ENCODE measurements at places on chromosomes 6 and 20. TPM values are rescaled to one million over a fixed set of nuclear protein-coding genes. Genes with fewer than 3 reads are reported as not detected.

CGA gene
- total RNA-seq, result not detected

MTG2 gene
- total RNA-seq, result 19.3 TPM

TBXT gene
- not detected for total RNA-seq

ADGRF5 gene
- 1.1 TPM for total RNA-seq

WFDC5 gene
- not detected for total RNA-seq

PI3 gene
- not detected for total RNA-seq

SAPCD1 gene
- 1.9 TPM for total RNA-seq

TAF8 gene
- 12.1 TPM for total RNA-seq

SHLD1 gene
- 2.5 TPM for total RNA-seq

PACRG gene
- total RNA-seq, result 0.12 TPM

TMEM170B gene
- total RNA-seq, result 1.9 TPM

GABRR2 gene
- total RNA-seq, result 0.26 TPM

GSS gene
- total RNA-seq, result 64.9 TPM

C6orf58 gene
- not detected for total RNA-seq

HLA-DRA gene
- total RNA-seq, result not detected

TGM3 gene
- not detected for total RNA-seq

CDC40 gene
- total RNA-seq, result 16.9 TPM

C6orf132 gene
- total RNA-seq, result 0.31 TPM

NMBR gene
- 0.12 TPM for total RNA-seq

COL20A1 gene
- not detected for total RNA-seq

COL19A1 gene
- not detected for total RNA-seq

SASH1 gene
- 93.0 TPM for total RNA-seq

C4B gene
- total RNA-seq, result 4.8 TPM

RNF144B gene
- 2.1 TPM for total RNA-seq

C6orf47 gene
- total RNA-seq, result 22.2 TPM

CST1 gene
- total RNA-seq, result 48.1 TPM

HDGFL1 gene
- not detected for total RNA-seq

TMEM217 gene
- total RNA-seq, result 1.8 TPM

PRR18 gene
- not detected for total RNA-seq

CALHM4 gene
- not detected for total RNA-seq

SRXN1 gene
- total RNA-seq, result 42.8 TPM

SCGN gene
- total RNA-seq, result not detected

CFB gene
- 20.3 TPM for total RNA-seq

MYH7B gene
- total RNA-seq, result 0.12 TPM

PPP1R3G gene
- 1.2 TPM for total RNA-seq

CDK5RAP1 gene
- 17.6 TPM for total RNA-seq

TP53TG5 gene
- total RNA-seq, result not detected

RUNX2 gene
- total RNA-seq, result 0.44 TPM

SIM1 gene
- total RNA-seq, result not detected

CITED2 gene
- total RNA-seq, result 63.8 TPM

BLOC1S5 gene
- 22.9 TPM for total RNA-seq

CEP57L1 gene
- 25.3 TPM for total RNA-seq

GRIK2 gene
- total RNA-seq, result 0.19 TPM

GPR31 gene
- not detected for total RNA-seq

HLA-DOA gene
- not detected for total RNA-seq

TAP1 gene
- total RNA-seq, result 35.9 TPM

TRAPPC3L gene
- total RNA-seq, result 0.13 TPM

BANF2 gene
- total RNA-seq, result not detected

CLPSL1 gene
- not detected for total RNA-seq

TRIM40 gene
- not detected for total RNA-seq

KCNQ5 gene
- total RNA-seq, result 6.7 TPM

TOX2 gene
- total RNA-seq, result 0.25 TPM

PI16 gene
- total RNA-seq, result under 0.01 TPM

ENPP1 gene
- total RNA-seq, result 1.9 TPM

Data from aortic smooth muscle cell (primary cell).